ENCODE measurements at places on chromosomes 12 and 14.
A peak's percentile ranks its signal among the peaks of the same experiment; 100 is the strongest.

DNA sequence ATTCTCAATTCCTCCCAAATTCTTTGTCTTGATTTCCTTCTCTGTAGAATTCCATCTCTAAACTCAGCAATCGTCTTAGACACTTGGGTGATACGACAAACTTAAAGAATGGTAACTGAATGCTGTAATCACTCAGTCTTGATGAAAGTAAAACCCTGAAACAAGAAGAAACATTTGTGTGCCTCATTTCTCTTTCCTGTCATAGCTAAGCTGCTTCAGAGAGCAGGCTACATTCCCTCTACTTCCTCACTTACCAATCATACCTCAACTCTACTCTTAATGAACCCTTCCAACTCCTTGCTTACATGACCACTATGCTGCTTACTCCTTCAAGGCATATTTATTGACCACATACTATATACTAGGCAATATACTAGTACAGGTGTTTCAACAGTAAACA is 8.3 kb downstream of the MAP4K5 start:
- DNase-seq: no peak

GRCh38 chr12:16347391-16348298 is at the start of gene MGST1:
TSS of gene MGST1 (plus strand) at chr12:16347645. CDS start at chr12:16354253, 6,608 bp downstream.
- DNase-seq: peak; percentile 31

DNA sequence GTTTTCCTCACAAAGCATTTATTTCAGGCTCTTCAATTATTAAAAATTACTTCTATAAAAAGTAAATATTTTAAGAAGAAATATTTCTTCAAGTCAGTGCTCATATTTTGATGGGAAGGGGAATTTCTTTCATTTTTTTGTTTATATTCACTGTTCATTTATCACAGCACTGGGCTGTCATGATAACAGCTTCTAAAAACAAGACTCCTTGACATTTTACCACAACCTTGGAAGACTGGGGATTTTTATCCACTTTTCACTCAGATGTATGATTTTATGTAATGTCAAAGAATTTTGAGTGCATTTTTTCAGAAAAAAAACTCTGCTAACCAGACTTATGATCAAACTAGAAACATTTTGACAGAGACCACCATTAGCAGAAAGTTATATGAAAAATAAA is 149.7 kb downstream of the PHLDA1 start:
- no peak for DNase-seq

DNA sequence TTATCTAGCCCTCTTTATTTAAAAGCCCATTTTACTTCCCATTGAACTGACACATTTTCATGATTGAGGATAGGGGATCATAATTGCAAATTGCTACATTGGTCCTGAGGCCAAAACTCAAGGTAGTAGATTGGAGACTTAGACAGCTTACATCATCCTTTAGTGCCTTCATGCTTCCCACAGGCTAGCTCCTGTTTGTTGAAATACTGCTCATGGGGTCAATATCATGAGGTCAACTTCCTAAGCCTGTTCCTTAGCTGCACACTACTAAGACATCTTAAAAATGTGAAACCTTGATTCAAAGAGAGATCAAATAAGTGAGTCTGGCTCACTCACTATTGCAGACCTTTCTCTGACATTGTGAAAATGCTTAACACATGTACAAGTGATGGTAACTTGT is 113.0 kb downstream of the TBC1D30 start:
- no peak for DNase-seq

DNA sequence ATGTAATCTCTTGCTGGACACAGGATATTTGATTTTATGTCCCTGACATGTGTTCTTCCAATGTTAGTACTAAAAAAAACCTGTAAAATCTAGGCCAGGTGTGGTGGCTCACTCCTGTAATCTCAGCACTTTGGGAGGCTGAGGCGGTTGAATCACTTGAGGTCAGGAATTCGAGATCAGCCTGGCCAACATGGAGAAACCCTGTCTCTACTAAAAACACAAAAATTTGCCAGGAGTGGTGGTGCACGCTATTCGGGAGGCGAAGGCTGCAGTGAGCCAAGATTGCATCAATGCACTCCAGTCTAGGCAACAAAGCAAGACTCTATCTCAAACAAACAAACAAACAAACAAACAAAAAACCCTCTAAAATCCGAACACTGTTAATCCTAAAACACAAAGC is 68.0 kb downstream of the FERMT2 start:
- no peak for DNase-seq

- no peak for DNase-seq
Observed at GRCh38 chr14:38404616-38405015, 148.7 kb upstream of the CLEC14A start.

- DNase-seq: no peak
Observed at GRCh38 chr12:52486166-52487105, 6.6 kb downstream of the KRT6A start.

DNA sequence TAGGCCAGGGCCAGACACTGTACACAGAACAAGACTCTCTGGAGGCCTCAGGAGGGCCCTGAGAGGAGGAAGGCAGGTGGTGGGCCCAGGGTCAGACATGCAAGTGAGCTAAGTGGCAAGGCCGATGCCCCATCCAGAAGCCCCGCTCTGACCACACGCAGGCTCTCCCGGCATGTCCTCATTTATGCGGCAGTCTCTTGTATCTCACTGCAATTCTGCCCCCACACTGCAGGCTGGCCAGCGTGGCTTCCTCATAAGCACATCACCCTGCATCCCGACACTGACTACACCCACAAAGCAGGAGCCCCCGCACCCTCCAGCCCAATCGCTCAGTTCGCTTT is 17.5 kb downstream of the SSH1 start:
- no peak for DNase-seq

- no peak for DNase-seq
Observed at GRCh38 chr14:76985540-76986230, 42.8 kb downstream of the IRF2BPL start.

DNA sequence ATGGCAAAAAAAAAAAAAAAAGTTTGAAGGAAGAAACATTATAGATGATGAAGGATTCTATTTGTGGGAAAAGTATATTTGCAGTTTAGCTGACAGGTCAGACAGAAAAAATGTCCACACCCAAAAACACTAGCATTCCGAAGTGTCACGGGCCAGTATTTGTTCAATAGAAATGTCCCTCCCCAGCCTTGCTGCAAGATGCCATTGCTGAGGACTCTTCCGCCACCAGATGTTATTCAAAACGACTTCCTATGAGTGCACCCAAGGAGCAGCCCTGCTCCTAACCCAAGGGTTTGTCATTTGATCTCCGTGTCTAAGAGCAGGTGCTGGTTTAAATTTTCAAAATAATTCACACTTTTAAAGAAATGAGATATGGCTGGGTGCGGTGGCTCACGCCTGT is 163.1 kb downstream of the GCH1 start:
- no peak for DNase-seq

GRCh38 chr12:122130150-122130549 is 43.9 kb downstream of the IL31 start:
- DNase-seq: no peak

- no peak for DNase-seq
Observed at GRCh38 chr12:34126239-34126641, 103.9 kb downstream of the ALG10 start.

DNA sequence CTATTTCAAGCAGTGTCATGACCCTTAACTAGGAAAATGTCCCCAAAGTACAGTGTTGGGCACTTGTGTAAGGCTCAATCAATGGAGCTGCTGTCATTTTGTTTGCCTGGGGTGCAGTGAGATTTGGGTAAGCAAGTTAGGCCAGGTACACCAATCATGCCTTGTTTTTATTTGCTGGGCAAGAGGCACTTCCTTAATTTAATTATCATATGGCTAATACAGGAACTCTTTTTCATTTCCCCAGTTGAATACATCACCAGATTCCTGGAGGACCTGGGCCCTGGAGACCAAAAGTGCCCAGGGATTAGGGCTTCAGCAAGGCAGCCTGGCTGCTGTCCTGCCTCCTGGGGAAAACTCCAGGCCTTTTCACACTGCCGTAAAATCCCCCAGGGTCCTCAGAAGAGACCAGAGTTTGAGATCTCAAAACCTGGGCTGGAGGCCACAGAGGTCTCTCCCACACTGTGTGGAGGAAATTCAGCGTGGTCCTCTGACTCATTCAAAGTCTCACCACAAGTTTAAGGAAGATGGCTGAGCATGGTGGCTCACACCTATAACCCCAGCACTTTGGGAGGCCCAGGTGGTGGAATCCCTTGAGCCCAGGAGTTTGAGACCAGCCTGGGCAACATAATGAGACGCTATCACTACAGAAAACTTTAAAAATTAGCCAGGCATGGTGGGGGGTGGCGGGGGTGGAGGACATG is 28.4 kb upstream of the FOXN3 start:
- no peak for DNase-seq
